Endothelial cell of umbilical vein (primary cell): ENCODE measurements at places on chromosomes 5 and 9. TPM values are rescaled to one million over a fixed set of nuclear protein-coding genes. Genes with fewer than 3 reads are reported as not detected.

Gene OR1Q1
- not detected in 2 replicates for total RNA-seq

Gene LCP2
- not detected in 2 replicates for total RNA-seq

Gene EGFLAM
- total RNA-seq: 1.6 and 2.7 TPM in 2 replicates

Gene PLAA
- 36.9 and 37.9 TPM in 2 replicates for total RNA-seq

Gene LRRC19
- total RNA-seq: not detected in 2 replicates

Gene GRM6
- total RNA-seq: not detected in 2 replicates

Gene SLC36A2
- total RNA-seq: not detected in 2 replicates

Gene LSM11
- 6.1 and 7.3 TPM in 2 replicates for total RNA-seq

Gene PCA3
- total RNA-seq: 0.32 and 2.5 TPM in 2 replicates

Gene WWC1
- 0.44 and 0.91 TPM in 2 replicates for total RNA-seq

Gene INSYN2B
- total RNA-seq: 8.2 and 9.9 TPM in 2 replicates

Gene STK10
- total RNA-seq: 47.2 and 57.9 TPM in 2 replicates

Gene CARD9
- total RNA-seq: 0.16 and 0.71 TPM in 2 replicates

Gene CDHR2
- not detected in 2 replicates for total RNA-seq
